ENCODE measurements at places on chromosomes 4 and X. TPM values are rescaled to one million over a fixed set of nuclear protein-coding genes. Genes with fewer than 3 reads are reported as not detected.

SPANXB1 gene
- not detected for total RNA-seq

DCAF8L2 gene
- not detected for total RNA-seq

GJB1 gene
- total RNA-seq = not detected

CCKAR gene
- total RNA-seq = not detected

SYTL4 gene
- not detected for total RNA-seq

C4orf36 gene
- total RNA-seq = not detected

TLR10 gene
- total RNA-seq = 0.08 TPM

BST1 gene
- total RNA-seq = 0.71 TPM

ARHGEF38 gene
- total RNA-seq = not detected

ARAF gene
- total RNA-seq = 66.7 TPM

FATE1 gene
- not detected for total RNA-seq

FOXP3 gene
- 14.6 TPM for total RNA-seq

VCX3A gene
- not detected for total RNA-seq

PLK4 gene
- 62.1 TPM for total RNA-seq

KDR gene
- total RNA-seq = not detected

LRRC66 gene
- total RNA-seq = 0.08 TPM

HSPA4L gene
- total RNA-seq = 0.26 TPM

NXF2 gene
- total RNA-seq = not detected

MAP7D3 gene
- total RNA-seq = 12.2 TPM

UCP1 gene
- total RNA-seq = not detected

FAM133A gene
- not detected for total RNA-seq

GYG2 gene
- not detected for total RNA-seq

HOPX gene
- 67.4 TPM for total RNA-seq
